GM03348 (cell line): ENCODE measurements at places on chromosomes 3 and 15.

- DNase-seq, result no peak
Observed at GRCh38 chr3:192904632-192905289, 12.9 kb downstream of the MB21D2 start.

GRCh38 chr3:58021072-58021959 is 13.1 kb downstream of the FLNB start:
- DNase-seq, result no peak

GRCh38 chr15:89768071-89768500 is 8.0 kb upstream of the MESP2 start:
- DNase-seq, result peak; percentile 47

DNA sequence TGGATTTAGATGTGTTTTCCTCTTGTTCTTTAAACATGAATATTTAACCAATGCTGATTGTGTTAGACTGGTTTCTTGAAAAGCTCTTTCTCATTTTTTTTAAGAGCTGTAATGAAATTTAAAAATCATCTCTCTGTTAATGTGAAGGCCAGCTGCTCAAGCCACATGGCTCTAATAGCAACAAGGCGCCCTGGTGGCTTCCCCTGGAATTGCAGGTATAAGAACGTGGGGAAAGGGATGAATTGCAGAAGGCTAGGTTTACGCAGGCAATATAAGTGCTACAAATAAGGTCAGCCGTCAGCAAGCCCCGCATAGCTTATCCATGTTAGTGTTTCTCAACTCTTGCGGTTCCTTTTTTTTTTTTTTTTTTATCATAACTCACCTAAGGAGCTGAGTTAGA is 108.5 kb downstream of the SAMMSON start:
- DNase-seq, result no peak

GRCh38 chr3:158770741-158771350 is 31.0 kb upstream of the MFSD1 start:
- no peak for DNase-seq

GRCh38 chr15:78536134-78536533 is 4.1 kb upstream of the PSMA4 start:
- DNase-seq, result no peak

- peak; percentile 83 for DNase-seq
Observed at GRCh38 chr15:74375303-74375693, 7.9 kb upstream of the CYP11A1 start.

- DNase-seq, result peak; percentile 32
Observed at GRCh38 chr3:114650808-114651207, 357.0 kb downstream of the TIGIT start.

- peak; percentile 56 for DNase-seq
Observed at GRCh38 chr3:4588466-4588865, 95.3 kb downstream of the ITPR1 start.

DNA sequence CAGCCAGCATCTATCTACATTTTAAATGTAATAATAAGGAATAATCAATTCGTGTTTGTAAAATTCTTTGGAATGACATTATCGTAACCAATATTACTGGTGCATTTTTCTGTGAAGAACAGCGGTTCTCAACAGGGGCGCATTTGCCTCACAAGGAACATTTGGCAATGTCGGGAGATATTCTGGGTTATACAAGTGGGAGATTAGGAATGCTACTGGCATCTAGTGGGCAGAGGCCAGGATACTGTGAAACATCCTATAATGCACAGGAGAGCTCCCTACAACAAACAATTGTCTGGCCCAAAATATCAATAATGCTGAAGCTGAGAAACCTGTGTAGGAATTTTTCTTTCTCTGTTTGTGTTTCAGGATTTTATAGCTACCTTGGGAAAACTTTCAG is 25.0 kb downstream of the ACP3 start:
- no peak for DNase-seq

DNA sequence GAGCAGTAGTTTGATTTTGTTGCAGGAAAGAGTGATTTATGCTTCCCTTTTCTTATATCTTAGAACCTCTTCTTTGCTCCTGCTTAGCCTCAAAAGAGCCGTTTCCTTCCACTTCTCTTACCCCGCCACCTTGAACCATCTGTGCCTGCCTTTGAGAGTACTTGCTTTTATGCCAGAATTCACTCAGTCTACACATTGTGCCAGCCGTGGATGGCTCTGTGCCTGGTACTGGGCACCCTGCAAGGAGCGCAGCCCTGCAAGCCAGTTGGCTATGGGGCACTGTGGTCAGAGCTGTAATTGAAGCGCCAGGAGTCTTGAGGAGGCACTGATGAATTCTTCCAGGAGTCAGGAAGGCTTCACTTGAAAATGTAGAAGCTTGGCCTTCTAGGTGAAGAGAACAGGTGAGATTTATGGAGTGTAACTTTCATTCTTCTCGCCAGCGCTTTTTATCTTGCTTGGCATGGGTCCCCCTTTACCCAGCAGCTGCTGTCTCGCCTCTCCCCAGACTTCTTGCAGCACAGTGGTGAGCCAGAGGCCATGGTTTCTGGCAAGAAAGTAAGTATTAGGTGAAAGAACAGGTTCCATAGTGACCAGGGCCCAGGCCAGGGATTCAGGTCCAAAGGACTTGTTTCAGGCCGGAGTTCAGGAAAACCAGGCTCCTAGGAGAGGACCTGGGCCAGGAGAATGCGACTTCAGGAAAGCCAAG is 4.9 kb downstream of the TMED3 start:
- no peak for DNase-seq

- no peak for DNase-seq
Observed at GRCh38 chr3:16813336-16813735, 71.4 kb upstream of the PLCL2 start.

DNA sequence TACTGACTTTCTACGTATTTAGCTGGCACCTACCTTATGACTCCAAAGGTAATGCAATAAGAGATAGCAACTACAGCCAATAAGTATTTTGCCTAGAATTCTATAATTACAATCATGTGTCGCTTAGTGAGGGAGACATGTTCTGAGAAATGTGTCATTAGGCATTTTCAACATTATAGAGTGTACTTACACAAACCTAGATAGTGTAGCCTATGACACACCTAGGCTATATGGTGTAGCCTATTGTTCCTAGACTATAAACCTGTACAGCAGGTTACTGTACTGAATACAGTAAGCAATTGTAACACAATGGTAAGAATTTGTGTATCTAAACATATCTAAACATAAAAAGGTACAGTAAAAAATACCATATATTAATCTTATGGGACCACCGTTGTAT is 363.4 kb upstream of the DPH6 start:
- DNase-seq, result no peak

DNA sequence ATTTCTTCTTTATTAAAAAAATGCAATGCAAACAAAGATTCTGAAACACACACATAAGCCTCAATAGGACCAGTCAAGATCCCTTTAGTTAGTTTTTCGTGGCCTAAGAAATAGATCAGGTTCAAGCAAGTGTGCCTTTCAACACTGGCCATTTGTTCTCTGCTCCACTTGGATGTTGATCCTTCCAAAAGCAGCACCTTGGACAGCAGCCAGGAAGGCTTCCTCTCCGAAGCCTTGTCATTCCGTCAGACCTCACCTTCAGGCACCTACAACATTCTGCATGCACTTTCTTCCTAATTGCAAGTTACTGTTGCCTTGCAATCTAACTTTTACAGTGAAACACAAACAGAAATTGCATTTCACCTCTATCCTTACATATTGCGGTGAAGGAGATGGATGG is 155.9 kb upstream of the FEZF2 start:
- peak; percentile 9 for DNase-seq

DNA sequence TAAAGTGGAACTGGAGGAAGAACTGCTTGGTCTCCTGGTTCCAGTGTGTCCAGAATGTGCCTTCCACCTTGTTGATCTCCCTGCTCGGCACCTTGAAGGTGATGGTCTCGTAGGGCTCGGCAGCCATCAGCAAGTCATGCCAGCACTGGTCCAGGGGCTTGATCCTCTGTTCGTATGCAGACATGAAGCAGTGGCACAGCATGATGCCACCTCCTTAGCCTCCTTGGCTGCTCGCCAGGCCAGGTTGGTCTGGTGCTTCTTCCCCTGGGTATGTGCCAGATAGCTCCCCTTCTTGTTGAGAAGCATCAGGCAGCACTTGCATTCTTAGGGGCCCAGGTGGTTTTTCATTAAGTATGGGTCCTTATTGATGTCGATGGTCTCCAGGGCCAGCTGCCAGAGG is 17.8 kb upstream of the TXNRD3 start:
- DNase-seq, result no peak

DNA sequence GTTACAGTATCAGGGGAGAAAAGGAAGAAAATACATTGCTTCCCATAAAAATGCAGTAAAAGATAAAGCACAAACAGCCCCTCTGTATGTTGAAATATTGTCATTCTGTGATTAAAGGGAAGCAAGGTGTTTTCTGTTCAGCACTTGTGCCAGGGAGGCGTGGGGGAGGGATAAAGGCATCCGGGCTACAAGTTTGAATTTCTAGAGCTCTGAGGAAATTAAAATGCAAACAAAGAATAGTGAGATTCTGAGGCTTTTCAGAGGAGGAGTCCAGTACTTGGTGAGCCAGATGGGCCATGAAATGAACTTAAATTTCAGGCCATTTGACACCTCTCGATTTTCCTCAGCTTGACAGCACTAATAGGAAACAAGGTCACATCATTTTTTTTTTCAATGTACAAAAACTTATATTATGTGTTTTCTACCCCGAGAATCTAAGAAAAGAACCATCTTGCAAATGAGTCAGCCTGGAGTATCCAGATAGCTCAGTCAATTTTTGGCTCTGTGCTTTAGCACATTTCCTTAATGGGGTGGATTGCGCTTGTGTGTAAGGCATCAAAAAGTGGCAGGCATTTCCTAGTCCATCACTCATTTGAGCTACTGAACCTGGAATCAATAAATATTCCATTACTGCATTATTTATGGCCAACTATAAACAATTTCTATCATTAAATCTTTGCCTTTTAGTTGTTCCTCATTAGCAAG is 640.8 kb upstream of the TBL1XR1 start:
- DNase-seq, result no peak

DNA sequence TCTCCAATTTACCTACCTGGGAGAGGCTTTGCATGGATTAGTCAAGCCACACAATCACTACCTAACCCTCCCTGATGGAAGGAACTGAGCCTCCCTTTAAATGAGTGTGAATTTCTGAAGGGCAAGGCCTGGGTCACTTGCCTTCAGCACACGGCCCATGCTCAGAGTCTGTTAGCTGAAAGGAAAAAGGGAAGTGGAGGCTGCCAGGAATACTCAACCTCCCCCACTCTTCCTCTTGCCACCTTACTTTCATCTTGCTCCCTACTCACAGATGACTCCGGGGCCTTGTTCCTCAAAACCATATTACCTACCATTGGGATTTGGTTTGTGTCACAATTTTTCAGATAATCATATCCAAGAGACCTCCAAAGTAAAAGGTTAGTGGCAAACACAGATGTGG is 220.0 kb downstream of the ABHD5 start:
- no peak for DNase-seq

DNA sequence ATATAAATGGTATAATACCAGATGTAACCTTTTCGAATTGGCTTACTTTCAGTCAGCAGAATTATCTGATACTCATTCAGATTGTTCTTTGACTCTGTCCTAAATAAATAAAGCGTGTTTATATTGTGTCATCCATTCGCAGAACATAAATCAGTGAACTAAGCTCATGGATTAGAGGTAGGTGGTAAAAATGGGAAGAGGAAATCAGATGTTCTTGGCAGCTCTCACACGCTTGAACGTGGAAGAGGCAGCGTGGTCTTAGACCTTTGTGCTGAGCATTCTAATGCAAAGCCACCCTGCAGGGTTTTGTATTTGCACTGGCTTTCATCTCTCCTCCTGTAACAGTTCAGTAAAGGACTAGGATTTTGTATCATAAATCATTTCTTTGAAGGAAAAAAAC is 441.4 kb downstream of the GABRG3 start:
- DNase-seq, result no peak

DNA sequence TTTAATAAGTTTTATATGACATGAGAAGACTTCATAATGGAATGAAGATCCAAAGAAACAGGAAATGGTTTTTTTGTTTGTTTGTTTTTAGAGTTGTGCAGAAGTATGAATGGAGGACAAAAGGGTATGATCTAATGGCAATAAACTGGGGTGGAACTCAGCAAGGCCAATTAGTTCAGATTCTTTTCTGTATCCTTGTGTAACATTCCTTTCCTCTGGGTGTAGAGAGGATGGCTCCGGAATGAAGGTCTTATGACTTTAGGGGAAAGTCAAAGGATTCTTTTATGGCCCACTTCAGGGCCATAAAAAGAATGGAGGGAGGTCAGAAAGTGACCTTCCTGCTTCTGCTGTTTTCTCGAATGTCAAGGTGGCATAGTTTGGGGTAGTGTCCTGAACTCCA is 152.6 kb downstream of the DPH6 start:
- peak; percentile 15 for DNase-seq

DNA sequence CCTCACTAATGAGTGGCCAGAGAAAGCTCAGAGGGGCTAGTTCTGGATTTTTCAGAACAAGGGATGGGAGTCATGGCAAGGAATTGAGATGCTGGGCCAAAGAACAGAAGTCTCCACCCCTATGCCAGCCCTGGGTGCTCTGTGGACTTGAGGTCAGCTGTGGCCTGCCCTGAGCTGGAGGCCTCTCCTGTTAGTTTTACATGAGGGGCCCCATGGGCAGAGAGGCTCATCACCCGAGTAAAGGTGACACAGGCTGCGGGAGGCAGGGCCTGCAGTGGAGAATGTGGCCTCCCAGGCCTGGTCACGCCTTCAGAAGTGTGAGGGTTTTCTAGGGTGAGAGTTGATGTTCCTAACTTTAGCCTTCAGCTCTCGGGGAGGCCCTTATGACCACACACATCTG is 44.9 kb downstream of the ABHD5 start:
- no peak for DNase-seq

DNA sequence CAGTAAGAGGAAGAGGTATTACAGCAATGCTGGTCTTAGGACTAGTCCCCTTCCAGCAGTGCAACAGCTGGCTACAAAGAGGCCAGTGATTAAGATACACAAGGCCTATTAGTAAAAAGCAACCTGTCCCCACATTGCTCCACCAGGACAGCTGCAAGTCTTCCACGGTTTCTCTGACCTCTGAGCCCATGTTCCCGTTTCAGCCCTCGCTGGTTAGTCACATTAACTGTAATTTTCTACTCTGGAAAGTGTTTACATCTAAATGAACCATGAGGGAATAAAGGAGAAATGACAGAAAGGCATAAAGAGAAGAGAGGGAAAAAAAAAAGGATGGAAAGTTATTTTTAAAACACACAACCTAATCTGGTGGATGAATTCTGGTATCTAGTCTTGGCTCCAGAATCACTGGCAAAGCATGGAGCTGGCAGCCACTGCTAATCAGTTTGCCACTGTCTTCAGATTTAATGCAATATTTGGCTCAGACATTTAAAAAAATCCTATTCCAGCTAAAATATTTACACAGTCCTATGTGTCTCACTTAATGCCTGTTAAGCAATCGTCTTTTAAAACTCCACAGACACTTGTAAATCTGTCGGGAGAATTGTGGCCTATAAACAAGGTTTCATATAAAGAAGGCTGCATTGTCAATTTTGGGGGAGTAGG is 154.9 kb downstream of the GREM1 start:
- peak; percentile 33 for DNase-seq
